ENCODE measurements at places on chromosomes 6 and 20.

DNA sequence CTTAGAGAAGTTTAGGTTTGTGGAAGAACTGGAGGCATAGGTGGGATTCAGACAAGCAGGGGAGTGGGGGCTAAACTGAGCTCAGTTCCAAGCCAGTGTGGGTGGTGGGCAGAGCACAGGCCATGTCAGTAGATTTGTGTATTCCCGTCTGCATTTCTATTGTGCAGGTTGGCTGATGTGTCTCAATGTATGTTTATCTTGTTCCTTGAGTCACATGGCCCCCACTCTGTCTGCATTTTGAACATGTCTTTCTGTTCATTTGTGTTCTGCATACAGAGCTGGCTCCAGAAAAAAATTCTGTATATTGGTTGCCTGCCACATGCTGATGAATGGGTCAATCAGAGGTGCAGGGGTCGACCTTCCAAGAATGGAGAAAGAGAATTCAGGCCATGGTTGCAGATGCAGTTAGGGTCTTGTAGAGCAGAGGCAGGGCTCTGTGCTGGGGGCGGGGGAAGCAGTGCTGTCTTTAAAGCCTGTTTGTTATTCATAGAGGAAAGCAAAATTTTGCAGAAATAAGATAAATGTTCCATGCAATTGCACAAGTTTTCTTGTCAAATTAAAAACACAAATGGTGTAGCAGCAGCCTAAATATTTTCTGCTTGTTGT lies 166.7 kb downstream of the CDH26 start:
- DNase-seq: no peak

DNA sequence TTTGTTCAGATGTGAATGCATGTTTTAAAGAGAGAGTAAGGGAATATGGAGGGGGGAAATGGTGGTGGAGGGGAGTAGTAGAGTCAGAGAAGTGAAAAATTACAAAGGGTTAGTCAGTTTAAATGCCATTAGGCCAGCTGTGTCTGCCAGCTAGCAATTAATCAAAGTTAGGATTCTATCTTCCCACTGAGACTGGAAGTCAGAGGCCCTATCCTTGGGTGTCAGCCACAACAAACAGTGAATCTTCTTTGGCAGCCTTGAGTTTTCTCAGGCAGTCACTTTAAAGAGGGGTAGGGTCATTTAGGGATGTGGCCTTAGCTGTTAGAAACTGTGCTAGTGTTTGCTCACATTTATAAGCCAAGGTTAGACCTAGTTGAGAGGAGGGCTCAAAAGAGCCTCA lies 120.5 kb upstream of the BTBD3 start:
- no peak for DNase-seq

DNA sequence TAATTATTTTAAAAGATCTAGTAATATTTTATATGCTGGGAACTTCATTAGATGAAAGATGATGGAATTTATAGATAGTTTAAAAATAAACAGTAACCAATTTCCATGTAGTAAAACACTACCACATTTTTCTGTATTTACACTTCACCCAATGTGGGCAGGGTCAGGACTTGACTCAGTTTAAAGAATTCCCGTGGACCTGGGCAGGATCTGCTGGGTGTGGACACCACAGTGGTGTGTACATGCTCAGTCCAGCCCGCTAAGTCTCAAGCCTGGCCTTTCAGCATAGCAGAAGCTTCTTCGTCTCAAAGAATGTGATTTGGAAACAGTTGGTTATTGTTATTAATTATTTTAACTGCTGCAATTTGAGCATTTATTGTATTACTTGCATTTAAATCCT lies 364.2 kb downstream of the SYNE1 start:
- no peak for DNase-seq

DNA sequence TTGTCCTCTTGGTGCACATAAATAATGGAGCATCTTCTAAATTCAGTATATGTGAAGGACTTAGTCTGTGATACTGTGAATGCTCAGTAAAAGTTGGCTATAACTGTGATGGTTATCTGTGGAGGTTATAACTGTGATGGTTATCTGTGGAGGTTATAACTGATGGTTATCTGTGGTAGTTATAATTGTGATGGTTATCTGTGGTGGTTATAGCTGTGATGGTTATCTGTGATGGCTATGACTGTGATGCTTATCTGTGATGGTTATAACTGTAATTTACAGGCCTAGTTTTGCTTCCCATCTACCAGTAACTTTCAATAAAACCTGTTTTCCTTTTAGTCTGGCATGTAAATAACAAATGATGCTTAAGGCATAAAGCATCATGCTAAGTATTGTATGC lies 16.5 kb downstream of the PTK7 start:
- DNase-seq: no peak

DNA sequence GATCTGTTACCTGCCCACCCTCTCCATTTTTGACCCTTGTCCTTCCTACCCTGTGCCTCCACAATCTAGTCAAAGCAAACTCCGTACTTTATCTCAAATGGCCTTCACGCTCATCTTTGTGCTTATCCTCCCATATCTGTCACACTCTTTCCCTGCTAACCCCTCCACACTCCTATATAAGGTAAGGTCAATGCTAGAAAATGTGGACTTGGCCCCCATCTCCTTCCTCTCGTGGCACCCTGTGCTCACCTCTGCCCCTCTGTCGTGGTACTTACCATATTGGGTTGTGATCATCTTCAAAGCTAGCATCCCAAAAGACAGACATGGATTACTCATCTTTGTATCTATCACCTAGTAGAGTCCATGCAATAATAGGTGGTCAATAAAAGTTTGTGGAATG lies 127.6 kb upstream of the FOXQ1 start:
- no peak for DNase-seq

- DNase-seq: no peak
These were observed 239.6 kb downstream of the LRFN2 start for GRCh38 chr6:40347571-40348011.

DNA sequence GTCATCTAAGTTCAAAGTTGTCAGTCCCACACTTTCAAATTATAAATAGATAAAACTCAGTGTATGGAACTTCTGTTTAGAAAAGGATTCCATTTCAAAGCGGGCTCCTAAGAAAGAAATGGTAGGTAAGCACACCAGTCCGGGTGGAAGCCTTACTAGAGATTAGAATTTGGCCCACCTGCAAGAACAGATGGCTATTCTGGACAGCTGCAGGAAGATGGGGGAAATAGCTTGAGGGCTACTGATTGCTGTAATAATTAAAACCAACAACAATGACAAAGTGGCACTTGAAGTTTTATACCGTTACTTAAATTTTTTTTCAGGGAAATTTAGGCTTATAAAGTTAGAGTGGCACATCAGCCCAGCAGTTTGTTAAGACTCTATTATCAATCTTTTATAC lies 83.3 kb downstream of the HIVEP2 start:
- DNase-seq: no peak

- no peak for DNase-seq
These were observed 81.8 kb downstream of the JAG1 start for GRCh38 chr20:10591946-10592521.

DNA sequence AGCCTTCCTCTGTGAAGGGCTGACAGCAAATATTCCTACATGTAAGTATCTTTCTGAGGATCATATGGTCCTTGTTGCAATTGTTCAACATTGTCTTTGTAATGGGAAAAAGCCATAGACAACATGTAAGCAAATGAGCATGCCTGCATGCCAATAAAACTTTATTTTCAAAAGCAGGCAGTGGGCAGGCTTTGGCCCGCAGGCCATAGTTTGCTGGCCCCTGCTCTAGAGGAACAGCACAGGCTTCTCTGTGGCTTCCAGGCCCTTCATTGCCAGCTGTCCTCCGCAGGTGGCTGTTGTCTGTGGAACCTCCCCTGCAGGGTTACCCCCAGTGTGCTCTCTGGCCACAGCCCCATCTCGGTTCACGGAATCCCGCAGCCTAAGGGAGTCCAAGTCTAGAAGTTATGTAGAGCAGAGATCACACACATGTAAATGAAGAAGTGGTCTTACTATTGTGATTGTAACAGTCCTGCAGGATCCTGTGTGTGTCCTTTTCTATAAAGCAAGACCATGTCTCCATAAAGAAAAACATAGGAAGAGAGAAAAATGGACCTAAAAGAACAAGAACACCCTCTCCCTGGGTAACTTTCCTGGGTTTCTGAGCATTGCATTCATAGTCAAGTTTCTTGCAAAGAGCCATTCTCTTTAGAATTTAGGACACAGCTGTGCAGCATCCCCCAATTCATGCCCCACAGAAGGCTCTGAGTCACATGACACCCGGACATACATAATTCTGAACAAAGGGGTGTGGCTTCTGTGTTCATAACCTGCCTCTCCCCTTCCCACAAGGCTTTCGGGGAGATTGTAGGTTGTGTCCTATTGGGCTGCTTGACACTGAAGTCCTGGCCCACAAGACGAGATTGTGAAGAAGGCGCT lies 10.0 kb downstream of the UNC93A start:
- DNase-seq: no peak

- no peak for DNase-seq
These were observed 67.4 kb upstream of the RUNX2 start for GRCh38 chr6:45260696-45261095.

DNA sequence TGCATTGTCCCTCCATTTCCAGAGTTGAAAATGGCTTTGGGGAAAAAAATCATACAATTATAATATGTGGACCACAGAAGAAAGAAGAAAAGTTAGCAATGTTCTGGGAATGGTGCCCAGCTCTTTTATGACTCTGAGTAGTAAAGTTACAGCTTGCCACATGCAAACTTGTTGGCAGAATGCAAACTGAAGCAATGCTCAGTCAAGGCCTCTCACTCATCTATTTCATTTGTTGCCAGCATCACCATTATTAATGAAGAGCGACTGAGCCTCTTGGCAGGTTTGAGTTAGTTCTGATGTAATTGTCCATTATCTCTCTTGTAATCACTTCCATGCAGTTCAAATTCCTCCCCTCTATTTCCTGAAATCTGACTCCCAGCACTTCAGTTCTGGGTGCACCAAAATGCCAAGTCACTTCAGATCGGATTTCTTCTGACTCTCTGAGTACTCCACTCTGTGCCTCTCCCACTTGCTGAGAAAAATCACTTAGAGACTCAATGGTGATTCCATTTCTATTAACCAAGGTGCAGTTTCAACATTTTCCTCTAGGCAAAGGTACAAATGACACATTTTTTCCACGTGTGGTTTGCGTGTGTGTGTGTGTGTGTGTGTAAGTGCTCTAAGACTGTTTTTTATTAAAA lies 154.4 kb upstream of the STMND1 start:
- DNase-seq: no peak

DNA sequence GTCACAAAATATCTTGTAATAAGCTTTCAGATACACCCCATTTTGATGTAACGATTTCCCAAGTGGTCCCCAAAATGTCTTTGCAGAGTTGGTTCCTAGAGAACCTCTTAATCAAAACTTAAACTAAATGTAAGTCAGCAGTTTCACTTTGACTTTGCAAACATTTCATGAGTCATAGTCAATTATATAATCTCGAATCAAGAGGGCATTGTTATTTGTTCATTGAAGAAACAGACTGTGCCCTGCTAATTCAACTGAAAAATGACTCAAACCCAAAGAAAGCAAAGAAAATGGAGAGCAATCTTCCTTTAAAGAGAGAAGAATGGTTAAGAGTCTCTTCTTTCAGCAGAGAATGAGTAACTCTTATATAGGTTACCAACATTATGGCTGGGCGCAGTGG lies 58.3 kb downstream of the IPCEF1 start:
- DNase-seq: no peak

GRCh38 chr20:25543068-25543467 lies 42.3 kb downstream of the NINL start:
- no peak for DNase-seq

DNA sequence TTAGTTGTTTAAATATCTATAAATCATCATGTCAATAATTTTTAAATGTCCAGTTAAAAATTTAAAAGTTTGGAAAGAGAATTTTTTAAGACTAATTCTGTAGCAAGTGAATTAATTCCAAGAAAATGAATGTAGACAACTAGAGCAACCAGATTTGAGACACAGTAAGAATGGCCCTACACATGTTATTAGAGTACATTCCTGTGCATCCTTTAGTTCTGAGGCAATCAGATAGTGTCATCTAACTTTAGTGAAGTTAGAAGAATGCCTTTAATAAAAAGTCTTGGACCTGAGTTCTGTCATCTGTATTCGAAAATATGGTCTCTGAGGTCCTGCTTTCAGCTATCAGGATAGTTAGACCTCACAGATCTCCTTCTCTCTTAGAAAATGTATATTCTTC lies 63.7 kb downstream of the HIVEP2 start:
- DNase-seq: no peak

- no peak for DNase-seq
These were observed 27.3 kb downstream of the MAPK14 start for GRCh38 chr6:36054956-36055355.

DNA sequence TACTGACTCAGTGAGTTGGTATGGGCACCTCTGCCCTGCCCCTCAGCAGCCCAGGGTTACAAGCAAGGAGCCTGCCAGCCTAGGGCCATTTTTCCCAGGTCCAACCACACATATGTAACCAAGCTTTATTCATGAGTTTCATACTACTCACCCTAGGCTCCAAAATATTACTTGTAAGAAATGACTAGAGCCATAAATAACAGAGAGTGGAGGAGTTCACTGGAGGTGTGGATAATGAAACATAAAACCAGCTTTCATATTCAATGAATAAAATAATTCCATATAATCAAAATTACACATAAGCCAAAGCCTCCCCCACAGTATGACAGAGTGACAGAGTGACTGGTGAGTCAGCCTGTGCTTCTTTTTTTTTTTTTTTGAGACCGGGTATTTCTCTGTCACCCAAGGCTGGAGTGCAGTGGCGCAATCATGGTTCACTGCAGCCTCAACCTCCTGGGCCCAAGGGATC lies 229.8 kb upstream of the SASH1 start:
- DNase-seq: no peak

DNA sequence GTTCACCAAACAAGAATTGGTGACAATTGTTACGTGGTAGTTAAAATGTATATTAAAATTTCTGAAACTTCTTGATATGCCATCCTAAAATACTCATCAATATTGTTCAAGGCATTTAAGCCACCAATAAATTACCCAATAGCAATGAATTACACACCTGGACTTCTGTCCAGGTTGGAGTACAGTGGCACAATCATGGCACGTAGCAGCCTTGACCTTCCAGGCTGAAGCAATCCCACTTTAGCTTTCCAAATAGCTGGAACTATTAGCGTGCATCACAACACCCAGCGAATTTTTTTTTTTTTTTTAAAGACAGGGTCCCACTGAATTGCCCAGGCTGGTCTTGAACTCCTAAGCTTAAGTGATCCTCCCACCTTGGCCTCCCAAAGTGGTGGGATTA lies 17.2 kb downstream of the SRPK1 start:
- no peak for DNase-seq

DNA sequence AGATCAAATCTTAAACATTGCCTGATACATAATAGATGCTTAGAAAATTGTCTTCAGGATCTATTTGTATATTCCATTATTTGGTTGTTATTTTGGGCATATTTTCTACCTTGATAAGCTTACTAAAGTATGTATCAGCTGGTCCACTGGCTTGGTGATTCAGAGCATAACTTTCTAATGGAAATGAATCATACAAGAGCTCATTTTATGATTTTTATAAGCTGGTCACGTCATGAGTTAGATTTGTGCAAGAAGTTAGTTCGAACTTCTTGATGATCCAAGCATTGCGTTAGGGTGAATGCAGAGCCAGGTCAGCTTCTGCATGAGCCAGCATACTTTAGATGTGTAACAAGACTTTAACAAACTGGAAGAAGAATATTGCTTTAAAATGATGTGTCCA lies 144.5 kb upstream of the FLRT3 start:
- DNase-seq: no peak
